ENCODE measurements at places on chromosomes 3 and 15. TPM values are rescaled to one million over a fixed set of nuclear protein-coding genes. Genes with fewer than 3 reads are reported as not detected.

STX19 gene
- total RNA-seq = not detected

PLA2G4B gene
- 1.1 TPM for total RNA-seq

RYR3 gene
- total RNA-seq = not detected

SCN11A gene
- not detected for total RNA-seq

All from A549 treated with DMSO at 1 μM for 4 hours (cell line).